Body of pancreas (tissue), 4 donors: ENCODE measurements at places on chromosomes 5 and 9.
A peak's percentile ranks its signal among the peaks of the same experiment; 100 is the strongest.

DNA sequence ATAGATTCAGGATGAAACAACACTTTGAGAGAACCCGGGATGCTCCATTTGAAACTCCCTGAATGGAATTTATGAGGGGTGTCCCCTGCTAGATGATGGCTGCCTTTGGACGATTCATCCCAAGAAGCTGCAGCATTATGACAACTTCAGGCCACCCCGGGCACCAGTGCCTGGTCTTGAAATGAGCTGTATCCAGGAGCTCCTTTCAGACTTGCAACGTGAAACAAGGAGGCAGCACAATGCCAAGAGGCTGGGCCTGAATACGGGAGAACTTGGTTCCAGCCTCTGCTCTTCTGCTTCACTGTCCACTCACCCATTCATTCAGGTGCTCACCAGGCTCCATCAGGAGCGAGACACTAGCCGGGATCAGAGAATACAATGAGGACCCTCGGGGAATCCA is 78.3 kb downstream of the STK10 start:
- no peak for DNase-seq

- DNase-seq: no peak
Measured at GRCh38 chr5:137575847-137576246, 76.7 kb upstream of the SPOCK1 start.

GRCh38 chr5:111422245-111422644 is 90.1 kb downstream of the STARD4 start:
- no peak for DNase-seq

DNA sequence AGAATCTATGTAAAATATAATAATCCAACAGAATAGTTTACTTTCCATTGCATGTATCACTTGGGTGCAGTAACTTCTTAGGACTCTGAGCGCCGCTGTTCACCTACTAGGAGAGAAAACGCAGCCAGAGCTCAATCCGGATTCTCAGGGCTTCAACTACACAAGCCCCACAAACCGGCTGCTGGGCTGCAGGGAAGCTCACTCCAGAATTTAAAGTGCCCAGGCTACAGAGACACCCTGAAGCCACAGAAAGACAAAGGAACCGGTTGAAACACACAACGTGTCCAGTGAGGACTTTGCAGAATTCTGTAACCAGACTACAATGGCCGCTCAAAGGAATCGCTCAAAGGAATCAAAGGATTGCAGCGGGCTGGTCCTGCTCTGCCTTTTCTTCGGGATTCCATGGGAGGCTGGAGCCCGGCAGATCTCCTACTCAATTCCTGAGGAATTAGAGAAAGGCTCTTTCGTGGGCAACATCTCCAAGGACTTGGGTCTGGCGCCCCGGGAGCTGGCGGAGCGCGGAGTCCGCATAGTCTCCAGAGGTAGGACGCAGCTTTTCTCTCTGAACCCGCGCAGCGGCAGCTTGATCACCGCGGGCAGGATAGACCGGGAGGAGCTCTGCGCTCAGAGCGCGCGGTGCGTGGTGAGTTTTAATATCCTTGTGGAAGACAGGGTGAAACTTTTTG is at the start of gene PCDHGA10:
TSS of gene PCDHGA10 (plus strand) at position 134 of the 686 bp plus-strand sequence. CDS start at position 323, 189 bp downstream.
- peak; percentile 54 for DNase-seq

- DNase-seq: no peak
Measured at GRCh38 chr9:112421771-112422222, 41.9 kb downstream of the HSDL2 start.

GRCh38 chr9:114047717-114048116 is 30.4 kb downstream of the AMBP start:
- DNase-seq: peak; percentile 37

DNA sequence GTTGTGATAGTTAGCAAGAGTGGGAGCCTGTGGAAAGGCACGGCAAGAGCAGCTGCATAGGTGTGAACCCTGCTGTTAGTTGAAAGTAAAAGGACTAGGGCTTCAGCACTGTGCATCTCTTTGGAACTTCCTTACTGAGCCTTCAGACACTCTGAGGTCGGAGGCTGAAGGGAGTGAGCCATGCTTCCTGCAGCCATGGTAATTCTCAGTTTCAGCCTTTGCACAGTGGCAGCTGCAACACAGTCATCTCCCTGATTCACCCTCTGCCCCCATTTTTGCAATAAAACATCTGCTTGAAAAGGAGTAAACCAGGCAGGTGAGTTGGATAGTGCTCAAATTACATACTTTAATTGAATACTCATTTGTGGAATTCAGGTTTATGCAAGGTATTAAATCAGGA is 6.5 kb upstream of the TLE4 start:
- no peak for DNase-seq

DNA sequence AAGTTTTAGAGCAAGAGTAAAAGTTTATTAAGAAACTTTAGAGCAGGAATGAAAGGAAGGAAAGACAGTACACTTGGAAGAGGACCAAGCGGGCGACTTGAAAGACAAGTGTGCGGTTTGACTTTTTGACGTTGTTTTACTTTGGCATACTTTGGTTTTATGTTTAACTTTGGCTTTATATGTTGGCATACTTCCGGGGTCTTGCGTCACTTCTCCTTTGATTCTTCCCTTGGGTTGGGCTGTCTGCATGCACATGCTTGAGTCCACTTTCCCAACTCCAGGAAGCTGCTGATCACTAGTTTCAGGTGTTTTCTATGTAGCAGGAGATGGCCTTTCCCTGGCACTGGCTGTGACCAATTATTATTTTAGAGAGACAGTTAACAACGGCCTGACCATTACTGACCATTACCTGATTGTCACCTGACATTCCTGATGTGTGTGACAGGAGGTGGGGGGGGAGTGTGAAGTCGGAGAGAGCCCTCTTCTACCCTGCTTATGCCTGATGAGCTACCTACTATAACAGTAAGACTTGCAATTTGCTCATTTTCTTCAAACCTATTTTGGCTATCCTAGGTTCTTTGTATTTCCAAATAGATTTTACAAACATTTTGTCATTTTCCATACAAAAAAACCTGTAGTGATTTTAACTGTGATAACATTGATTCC is 45.5 kb downstream of the TNFSF8 start:
- peak; percentile 22 for DNase-seq

DNA sequence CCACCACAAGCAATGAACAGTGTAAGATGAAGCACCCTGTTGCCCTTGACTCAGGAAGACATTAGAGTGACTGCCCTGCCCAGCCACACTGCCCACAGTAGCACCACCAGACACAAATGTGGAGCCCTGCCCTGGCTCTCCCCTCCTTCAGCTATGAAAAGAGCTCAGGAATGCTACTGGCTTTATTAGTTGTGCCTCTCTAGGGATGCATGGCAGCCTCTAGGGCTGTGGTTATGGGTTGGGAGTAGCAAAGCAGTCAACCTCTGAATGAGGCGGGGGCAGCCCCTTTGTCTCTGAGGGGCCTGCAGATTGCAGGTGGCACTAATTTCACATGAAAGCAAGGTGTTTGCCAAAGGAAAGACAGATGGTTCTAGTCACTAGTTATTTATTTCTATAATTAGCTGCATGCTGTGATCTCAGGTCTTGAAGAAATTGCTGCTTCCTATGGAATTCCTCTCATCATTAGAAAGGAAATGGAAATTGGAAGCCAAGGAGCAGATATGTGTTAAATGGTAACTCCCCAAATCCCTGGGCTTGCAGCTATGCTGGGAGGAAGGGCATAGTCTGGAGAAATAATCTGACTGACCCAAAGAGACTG is 259.4 kb downstream of the TLR4 start:
- no peak for DNase-seq

DNA sequence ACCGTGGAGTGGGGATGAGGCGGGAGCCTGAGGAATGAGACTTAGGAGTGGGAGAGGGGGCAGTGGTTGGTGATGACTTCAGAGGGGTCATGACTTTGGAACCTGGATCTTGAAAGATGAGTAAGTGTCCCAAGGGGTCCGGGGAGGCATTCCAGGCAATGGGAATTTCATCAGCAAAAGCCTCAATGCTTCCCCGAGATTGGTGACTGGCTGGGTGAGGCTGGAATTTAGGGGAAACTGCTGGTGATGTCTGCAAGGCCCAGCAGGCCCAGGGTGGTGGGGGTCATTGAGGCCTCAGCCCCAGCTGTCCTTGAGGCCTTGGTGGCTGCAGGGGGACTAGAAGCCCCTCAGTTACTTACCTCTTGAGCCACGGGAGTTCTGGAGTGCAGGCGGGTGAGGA is 7.5 kb downstream of the NDST1 start:
- DNase-seq: peak; percentile 52

- DNase-seq: no peak
Measured at GRCh38 chr5:54212331-54212730, 98.0 kb downstream of the ARL15 start.

- DNase-seq: no peak
Measured at GRCh38 chr5:41526699-41527098, 16.3 kb upstream of the PLCXD3 start.

DNA sequence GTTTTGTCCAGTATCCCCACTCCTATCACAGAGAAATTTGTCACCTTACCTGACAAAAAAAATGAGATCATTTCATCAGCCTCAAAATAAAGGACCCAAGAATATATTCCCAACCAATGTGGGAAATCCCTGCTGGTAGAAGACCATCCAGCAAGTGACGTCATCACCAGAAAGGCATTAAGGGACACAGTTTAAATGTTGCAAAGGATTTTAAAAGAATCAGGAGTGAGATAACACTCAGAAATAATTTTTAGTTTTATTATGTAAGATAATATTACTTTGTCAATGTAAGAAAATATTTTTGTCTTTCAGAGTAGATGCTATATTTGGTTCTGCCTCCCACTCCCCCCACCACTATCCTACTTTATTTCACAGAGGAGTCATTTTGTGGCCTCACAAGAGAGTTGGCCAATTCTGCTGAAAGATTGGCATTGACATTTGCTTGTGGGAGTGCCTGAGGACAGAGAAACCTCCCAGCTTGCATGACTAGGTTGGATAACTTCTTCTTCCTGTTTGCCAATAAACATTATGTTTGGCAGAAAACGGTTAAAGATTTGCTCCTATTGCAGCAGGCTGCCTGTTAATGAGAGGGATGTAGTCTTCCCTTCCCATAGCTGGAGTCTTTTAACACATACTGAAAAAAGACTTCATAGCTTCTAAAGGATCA is 288.6 kb upstream of the DAB2 start:
- no peak for DNase-seq

GRCh38 chr5:131953969-131954368 is 8.5 kb upstream of the MEIKIN start:
- DNase-seq: no peak

GRCh38 chr5:11507156-11507910 is 396.9 kb downstream of the CTNND2 start:
- no peak for DNase-seq

GRCh38 chr9:111399772-111400563 is 69.9 kb upstream of the OR2K2 start:
- DNase-seq: peak; percentile 22

DNA sequence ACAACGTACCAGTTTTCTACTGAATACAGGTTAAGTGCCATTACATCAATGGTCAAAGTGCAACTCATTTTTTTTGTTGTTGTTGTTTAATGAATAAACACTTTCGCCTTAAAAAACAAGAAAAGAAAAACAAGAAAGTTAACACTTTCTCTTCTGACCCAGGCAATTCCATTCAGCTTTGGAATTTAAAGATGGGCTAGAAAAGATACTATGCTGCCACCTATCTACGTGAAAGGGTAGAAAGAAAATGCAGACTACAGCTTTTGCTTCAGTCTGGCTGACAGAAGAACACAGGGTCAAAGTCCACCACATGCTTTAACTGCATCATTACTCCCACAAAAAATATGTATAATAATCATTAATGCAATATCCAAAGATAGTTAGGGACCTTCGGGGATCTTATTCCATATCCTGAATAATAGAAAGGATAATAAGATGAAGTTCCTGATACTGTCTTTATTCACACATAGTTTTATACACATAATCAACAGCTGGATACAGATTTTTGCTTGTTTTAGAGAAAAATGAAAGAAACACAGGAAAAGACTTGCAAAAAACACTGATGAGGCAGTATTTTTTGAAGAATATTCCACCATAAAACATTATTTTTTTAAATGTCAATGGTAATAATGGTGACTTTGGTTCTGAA is 40.4 kb downstream of the ZDHHC21 start:
- peak; percentile 28 for DNase-seq

GRCh38 chr9:132327537-132327936 is 27.2 kb downstream of the SETX start:
- no peak for DNase-seq

- DNase-seq: peak; percentile 84
Measured at GRCh38 chr9:93223260-93224180, 39.6 kb downstream of the WNK2 start.

DNA sequence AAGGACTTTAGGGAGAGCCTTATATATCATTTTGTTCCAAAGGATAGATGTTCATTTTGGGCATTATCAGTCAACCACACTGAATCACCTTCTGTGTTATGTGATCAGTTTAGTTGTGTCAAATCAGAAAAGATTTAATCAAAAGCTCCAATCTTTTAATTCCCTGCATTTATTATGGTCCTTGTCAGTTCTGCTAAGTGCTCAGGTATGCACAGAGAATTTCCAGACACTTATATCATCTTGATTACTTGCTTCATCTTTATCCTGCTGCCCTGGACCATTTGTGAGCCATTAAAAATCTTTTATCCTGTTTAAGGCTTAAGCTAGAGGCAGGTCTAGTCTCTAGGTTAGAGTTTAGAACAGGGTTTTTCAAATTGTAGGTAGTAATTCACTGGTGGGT is 179.1 kb downstream of the CWC27 start:
- no peak for DNase-seq

- DNase-seq: no peak
Measured at GRCh38 chr9:18707489-18708205, 233.7 kb downstream of the ADAMTSL1 start.

DNA sequence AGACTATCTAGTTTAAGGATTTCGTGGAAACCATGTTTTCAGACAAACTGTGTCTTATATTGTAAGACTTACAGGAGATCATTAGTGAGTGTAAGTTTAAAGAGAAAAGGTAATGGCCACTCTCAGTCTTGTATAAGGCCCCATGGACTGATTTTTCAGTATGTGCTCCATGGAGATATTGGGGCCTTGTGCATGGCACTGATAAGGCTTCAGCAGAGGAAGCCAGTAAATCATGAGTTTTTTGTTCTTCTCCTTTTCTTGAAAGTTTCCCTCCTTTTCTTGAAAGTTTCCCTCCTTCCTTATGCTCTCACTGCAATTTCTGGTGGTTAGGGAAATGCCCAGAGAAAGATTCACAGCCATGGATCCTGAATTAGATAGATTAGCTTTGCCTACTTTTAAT is 471.3 kb downstream of the LRRC70 start:
- DNase-seq: no peak

GRCh38 chr5:61461926-61462325 is 129.9 kb downstream of the ZSWIM6 start:
- no peak for DNase-seq

DNA sequence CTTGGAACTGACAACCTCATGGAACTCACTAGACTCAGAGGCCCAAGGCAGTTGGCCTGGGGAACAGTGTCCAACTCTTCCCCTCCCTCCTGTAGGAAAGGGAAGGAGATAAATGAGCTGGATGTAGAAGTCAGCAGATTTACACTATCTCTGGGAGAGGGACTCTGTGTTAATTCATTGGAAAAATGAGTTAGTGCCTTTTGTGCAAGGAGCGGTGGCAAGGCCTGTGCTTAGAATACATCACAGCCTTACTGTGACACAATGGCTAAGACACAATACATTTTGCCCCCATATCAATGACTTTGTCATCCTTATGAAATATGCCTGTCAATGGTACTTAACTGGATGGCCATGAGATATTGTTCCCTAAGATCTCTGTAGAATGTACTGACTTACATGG is 28.0 kb upstream of the FAM240B start:
- no peak for DNase-seq
